ENCODE measurements at places on chromosomes 16 and 17. TPM values are rescaled to one million over a fixed set of nuclear protein-coding genes. Genes with fewer than 3 reads are reported as not detected.

- no peaks in the 10 kb centered on the region for H3K27me3 ChIP-seq
- no peaks in the 10 kb centered on the region for H3K36me3 ChIP-seq
- no peak overlapping the region for H3K4me3 ChIP-seq
These were observed 194.9 kb downstream of the MSI2 start for GRCh38 chr17:57451191-57451590.

DNA sequence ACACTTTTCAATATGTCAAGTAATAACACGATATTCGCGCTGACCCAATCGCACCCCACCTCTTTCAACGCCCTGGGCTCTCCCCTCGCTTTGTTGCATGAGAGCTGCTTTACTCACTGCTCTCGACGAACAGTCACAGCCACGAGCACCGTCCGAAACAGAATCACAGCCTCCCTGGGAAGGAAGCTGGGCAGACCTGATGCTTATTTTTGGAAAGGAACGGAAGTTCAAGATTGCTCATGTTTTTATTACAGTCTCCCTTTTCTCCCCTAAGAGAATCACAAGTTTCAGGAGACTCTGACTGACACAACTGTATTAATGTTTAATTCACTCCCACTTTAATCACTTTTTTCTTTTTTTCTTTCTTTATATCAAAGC, 67.8 kb downstream of the ANKRD11 start:
- no peak overlapping the region for H3K27ac ChIP-seq
- no peaks in the 10 kb centered on the region for H3K27me3 ChIP-seq
- H3K36me3 ChIP-seq: no peaks in the 10 kb centered on the region
- H3K4me1 ChIP-seq: peaks cover 57% of the 10 kb centered on the region
- no peak overlapping the region for H3K4me3 ChIP-seq

RHBDL1 gene
- total RNA-seq: 1.8 TPM

DNA sequence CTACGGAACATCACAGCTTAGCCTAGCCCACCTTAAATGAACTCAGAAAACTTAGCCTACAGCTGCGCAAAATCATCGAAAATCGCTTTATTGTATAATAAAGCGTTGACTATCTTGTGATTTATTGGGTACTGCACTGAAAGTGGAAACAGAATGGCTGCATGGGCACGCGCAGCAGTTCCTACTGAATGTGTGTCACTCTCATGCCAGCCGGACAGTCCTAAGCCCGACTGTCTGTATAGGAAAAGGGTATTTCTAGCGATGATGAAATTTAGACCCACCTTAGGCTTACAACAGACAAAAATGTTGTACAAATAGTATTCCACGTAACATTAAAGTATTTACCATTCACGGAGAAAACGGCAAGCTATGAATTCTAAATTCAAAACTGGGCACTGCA, 9.3 kb downstream of the FBXO31 start:
- no peak for DNase-seq
- H3K27me3 ChIP-seq: no peaks in the 10 kb centered on the region
- H3K4me1 ChIP-seq: peaks cover 30% of the 10 kb centered on the region
- no peak overlapping the region for H3K4me3 ChIP-seq
- H3K36me3 ChIP-seq: no peaks in the 10 kb centered on the region
- no peak overlapping the region for H3K27ac ChIP-seq

GRCh38 chr17:49063652-49064051, 66.5 kb downstream of the IGF2BP1 start:
- no peak overlapping the region for H3K4me3 ChIP-seq
- no peaks in the 10 kb centered on the region for H3K27me3 ChIP-seq
- H3K27ac ChIP-seq: no peak overlapping the region

CKLF gene
- total RNA-seq: 4.4 TPM

DNA sequence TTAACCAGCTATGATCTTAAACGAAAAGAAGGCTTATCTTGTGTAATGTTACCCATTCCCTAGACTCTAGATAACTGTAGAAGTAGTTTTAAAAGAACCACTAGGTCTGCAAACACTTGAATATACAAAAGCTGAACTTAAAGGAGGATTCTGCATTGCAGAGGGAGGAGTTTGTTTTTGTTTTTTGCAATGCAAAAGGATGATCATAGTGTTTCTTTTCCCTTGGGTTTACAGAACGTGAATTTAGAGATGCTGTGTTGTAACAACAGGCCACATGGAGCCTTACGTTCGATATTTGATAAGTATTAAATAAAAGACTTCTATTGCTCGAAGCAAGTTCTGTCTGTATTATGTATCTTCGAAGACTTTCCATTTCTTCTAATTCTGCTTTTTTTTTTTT, 77.6 kb downstream of the CHD9 start:
- H3K27ac ChIP-seq: peak overlapping the region; percentile 95
- no peaks in the 10 kb centered on the region for H3K27me3 ChIP-seq
- H3K4me1 ChIP-seq: peaks cover 27% of the 10 kb centered on the region

- DNase-seq: peak; percentile 66
- peaks cover 69% of the 10 kb centered on the region for H3K4me1 ChIP-seq
- no peaks in the 10 kb centered on the region for H3K36me3 ChIP-seq
- no peaks in the 10 kb centered on the region for H3K27me3 ChIP-seq
- H3K4me3 ChIP-seq: no peak overlapping the region
These were observed 280.2 kb downstream of the SEC14L1 start for GRCh38 chr17:77420804-77421629.

GRCh38 chr17:51666971-51667705, 406.8 kb downstream of the UTP18 start:
- H3K4me3 ChIP-seq: no peak overlapping the region
- no peaks in the 10 kb centered on the region for H3K36me3 ChIP-seq
- no peak overlapping the region for H3K27ac ChIP-seq
- DNase-seq: no peak
- H3K4me1 ChIP-seq: no peaks in the 10 kb centered on the region

SEZ6L2 gene
- total RNA-seq: 0.81 TPM

- H3K36me3 ChIP-seq: no peaks in the 10 kb centered on the region
- no peaks in the 10 kb centered on the region for H3K27me3 ChIP-seq
- H3K4me1 ChIP-seq: no peaks in the 10 kb centered on the region
- no peak overlapping the region for H3K27ac ChIP-seq
- no peak for DNase-seq
These were observed 131.0 kb downstream of the C16orf78 start for GRCh38 chr16:49504626-49505025.

DNA sequence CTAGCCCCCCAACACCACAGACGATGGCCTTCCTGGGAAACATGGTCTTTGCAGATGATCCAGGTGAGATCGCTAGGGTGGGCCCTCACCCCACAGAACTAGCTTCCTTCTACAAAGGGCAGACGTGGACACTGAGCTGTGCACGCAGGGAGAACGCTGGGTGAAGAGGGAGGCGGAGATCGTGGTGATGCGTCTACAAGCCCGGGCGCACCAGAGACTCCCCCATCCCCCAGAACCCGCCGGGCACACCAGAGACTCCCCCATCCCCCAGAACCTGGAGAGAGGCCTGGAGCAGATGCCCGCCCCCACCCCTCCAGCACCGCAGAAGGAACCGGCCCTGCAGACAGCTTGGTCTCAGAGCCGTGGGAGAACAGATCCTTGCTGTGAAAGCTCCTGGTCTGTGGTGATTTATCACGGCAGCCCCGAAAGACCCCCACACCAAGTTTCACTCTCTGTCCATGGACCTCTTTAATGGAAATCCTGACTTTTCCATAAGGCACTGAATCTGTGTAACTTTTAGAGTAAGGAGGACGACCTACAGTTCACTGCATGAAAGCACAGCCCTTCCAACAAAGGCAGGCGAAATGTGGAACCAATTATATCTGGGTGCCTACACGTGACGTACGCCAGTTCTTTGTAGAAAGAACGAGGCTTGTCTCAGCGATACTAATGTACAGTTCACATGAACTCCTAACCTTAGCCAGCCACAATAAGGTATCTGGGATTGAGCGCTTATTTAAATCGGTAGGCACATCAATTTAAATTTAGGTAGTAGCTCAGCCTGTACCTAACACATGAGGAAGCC, 88.5 kb downstream of the ANKRD11 start:
- no peak overlapping the region for H3K27ac ChIP-seq
- H3K36me3 ChIP-seq: no peaks in the 10 kb centered on the region
- H3K27me3 ChIP-seq: no peaks in the 10 kb centered on the region
- peaks cover 4% of the 10 kb centered on the region for H3K4me1 ChIP-seq
- H3K4me3 ChIP-seq: no peak overlapping the region
- no peak for DNase-seq

- DNase-seq: no peak
- H3K36me3 ChIP-seq: no peaks in the 10 kb centered on the region
- H3K27me3 ChIP-seq: peaks cover 9% of the 10 kb centered on the region
- H3K4me1 ChIP-seq: no peaks in the 10 kb centered on the region
- H3K4me3 ChIP-seq: no peak overlapping the region
These were observed 141.1 kb downstream of the RGS9 start for GRCh38 chr17:65278050-65278819.

DNA sequence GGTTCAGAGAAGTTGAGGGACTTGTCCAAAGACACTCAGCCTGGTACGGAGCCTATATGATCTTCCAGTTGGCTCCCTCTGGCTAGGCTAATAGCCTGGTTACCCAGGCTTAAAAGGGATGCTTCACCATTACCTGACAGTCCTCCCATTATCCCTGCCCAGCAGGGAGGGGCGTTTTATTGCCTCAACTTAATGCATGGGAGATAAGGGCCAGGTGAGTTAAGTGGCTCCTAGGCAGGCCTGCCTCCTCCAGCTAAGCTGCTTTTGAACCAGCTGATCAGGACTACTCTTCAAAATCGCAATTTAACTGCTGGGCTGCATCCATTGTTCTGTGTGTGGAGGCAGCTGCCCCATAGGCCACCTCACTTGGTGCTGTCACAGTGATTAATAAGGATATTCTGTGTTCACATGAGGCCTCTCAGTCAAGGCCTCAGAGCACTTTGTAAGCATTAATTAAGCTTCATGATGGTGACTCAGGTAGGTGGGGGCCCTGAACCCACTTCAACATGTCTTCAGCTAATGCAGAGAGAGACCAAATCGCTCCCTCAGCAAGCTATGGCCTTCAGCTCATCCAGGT, 27.9 kb downstream of the SMPD3 start:
- H3K27ac ChIP-seq: no peak overlapping the region
- H3K4me1 ChIP-seq: no peaks in the 10 kb centered on the region
- no peak overlapping the region for H3K4me3 ChIP-seq
- no peaks in the 10 kb centered on the region for H3K36me3 ChIP-seq

DNA sequence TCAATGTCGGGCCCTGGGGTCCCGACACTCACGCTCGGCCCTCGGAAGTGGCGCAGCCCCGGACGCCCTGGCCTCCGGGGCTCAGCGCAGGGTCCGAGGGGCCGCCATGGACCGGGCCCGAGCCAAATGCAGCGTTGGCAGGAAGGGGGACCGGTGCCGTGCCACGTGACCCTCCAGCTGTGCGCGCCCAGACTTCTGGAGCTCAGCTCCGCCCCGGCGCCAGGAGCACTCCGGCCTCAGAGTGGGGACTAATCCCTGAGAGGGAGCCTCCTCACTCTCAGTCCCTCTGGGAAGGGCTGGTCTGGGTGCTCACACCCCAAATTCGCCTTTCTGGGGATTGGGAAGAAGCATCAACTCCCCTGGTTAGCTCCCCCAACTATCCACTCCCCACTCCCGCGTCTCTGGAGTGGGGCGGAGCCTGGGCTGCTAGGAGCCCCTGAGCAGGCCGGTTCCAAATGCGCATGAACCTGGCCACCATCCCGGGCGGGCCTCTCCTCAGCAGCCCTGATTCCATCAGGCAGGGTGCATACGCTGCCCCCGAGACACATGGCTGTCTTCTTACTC, at the start of gene B3GNT9:
B3GNT9 (minus strand) TSS at position 166 of the 564 bp plus-strand sequence. CDS start 513 bp downstream, outside the sequence.
- peak within 1 kb of the TSS; percentile 63 for H3K4me3 ChIP-seq
- H3K27me3 ChIP-seq: no peaks in the 10 kb centered on the region
- DNase-seq: peak; percentile 87
- peaks cover 34% of the 10 kb centered on the region for H3K36me3 ChIP-seq
- H3K4me1 ChIP-seq: peaks cover 14% of the 10 kb centered on the region

DNA sequence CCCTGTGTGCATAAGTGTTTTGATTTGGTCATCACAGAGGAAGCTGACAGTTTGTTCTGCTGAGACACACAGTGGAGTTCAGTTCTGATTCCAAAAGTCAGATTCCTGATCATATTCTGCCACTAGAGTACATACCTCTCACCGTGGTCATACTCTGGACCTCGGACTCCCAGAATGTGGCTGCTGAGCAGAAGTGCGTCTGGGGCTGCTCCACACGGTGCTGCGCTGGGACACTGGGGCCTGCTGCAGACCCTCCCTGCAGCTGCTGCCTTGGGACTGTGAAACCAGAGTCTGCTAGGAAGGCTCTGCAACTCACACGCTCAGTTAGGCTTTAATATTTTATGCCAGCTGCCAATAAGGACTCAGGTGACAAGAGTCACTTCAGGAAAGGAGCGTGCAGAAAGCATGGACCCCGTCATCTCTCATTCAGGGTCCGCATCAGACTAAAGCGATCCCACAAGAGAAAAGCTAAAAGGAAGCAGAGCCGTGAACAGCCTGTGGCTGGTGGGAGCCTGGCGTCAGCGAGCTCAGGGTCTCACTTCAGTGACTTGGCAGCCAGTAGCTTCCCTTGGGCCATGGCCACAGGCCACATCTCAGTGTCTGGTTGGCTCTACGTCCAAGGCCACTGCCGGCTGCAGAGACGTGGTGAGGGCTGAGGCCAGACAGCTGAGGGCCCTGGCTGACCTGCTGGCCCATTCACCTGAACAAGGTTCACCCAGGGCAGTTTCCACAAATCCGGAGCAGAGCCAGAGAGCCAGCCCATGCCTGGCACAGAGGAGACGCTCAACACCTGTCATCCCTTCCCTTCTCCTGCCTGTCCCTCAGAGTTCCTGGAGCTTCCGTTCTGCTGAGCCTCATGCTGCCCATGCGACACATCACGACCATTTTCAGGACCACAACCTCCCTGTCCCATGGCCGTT, 24.7 kb upstream of the KIFC3 start:
- peak; percentile 68 for DNase-seq
- no peaks in the 10 kb centered on the region for H3K36me3 ChIP-seq
- no peaks in the 10 kb centered on the region for H3K27me3 ChIP-seq
- peak overlapping the region; percentile 30 for H3K27ac ChIP-seq
- H3K4me1 ChIP-seq: no peaks in the 10 kb centered on the region
- no peak overlapping the region for H3K4me3 ChIP-seq

GPR142 gene
- not detected for total RNA-seq

- H3K27me3 ChIP-seq: no peaks in the 10 kb centered on the region
- H3K27ac ChIP-seq: no peak overlapping the region
- DNase-seq: no peak
- H3K4me3 ChIP-seq: no peak overlapping the region
- H3K4me1 ChIP-seq: no peaks in the 10 kb centered on the region
These were observed 13.4 kb upstream of the SRSF1 start for GRCh38 chr17:58020401-58020800.

- no peaks in the 10 kb centered on the region for H3K36me3 ChIP-seq
- H3K4me1 ChIP-seq: no peaks in the 10 kb centered on the region
- no peak overlapping the region for H3K27ac ChIP-seq
- H3K4me3 ChIP-seq: no peak overlapping the region
- H3K27me3 ChIP-seq: no peaks in the 10 kb centered on the region
These were observed 7.4 kb upstream of the ZNF469 start for GRCh38 chr16:88375236-88375975.

GRCh38 chr17:37219876-37220606, 155.7 kb upstream of the C17orf78 start:
- H3K4me3 ChIP-seq: no peak overlapping the region
- H3K27me3 ChIP-seq: no peaks in the 10 kb centered on the region
- no peaks in the 10 kb centered on the region for H3K4me1 ChIP-seq
- no peak overlapping the region for H3K27ac ChIP-seq
- peaks cover 61% of the 10 kb centered on the region for H3K36me3 ChIP-seq
- DNase-seq: no peak

- no peak overlapping the region for H3K27ac ChIP-seq
- no peak for DNase-seq
- H3K4me1 ChIP-seq: no peaks in the 10 kb centered on the region
- H3K4me3 ChIP-seq: no peak overlapping the region
- peaks cover 5% of the 10 kb centered on the region for H3K27me3 ChIP-seq
These were observed 15.8 kb upstream of the CCL5 start for GRCh38 chr17:35895636-35896587.

Data from heart left ventricle (tissue), 16 donors.